ENCODE measurements at places on chromosomes 1 and 21.

DNA sequence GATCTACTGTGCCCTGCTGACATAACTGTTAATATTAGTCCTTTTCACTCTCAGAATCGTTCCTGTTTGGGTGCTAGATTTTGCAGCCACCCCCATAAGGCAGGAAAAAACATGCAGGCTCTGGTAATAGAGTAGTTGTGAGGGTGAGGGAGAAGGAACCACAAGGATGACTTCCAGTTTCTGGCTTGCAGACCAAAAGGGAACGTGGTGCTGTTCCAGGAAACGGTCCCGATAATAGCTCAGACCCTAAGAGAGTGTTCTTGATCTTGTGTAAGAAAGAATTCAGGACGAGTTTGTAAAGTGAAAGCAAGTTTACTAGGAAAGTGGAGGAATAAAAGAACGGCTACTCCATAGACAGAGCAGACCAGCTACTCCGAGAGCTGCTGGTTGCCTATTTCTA is 50.7 kb upstream of the RHOU start:
- no peak for DNase-seq

DNA sequence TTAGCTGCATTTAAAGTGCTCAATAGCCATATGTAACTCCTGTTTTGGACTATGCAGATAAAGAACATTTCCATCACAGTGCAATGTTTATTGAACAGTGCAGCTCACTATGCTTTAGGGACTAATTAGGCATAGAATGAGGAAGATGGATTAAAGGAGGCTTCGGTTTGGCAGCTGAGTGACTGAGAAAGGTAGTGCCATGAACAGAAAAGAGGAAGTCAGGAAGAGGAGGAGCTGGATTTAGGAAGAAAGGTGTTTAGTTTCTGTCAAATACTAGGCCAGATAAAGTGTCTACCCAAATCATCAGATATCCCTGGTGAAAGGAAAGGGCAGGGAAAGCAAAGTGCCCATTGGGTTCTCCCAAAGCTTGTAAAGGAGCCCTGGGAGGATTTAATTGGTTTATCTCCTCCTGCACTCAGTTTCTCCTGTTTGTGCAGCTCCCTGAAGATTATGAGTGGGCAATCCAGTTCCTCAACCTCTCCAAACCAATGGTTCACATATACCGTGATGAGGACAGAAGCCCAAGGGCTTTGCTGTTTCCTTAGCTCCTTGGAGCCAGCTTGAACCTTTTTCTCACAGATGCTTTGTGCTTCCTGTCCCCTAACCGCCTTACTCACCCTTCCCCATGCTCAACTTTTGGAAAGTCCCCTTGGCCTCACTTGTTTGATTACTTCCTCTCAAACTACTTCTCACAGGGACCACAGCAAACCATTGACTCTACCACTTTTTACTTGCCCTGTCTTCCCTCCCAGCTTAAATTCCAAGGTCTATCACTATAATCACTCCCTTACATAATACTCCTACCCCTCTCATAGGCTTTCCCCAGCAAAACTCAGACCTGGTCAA is 3.5 kb upstream of the RAP1A start:
- no peak for DNase-seq

DNA sequence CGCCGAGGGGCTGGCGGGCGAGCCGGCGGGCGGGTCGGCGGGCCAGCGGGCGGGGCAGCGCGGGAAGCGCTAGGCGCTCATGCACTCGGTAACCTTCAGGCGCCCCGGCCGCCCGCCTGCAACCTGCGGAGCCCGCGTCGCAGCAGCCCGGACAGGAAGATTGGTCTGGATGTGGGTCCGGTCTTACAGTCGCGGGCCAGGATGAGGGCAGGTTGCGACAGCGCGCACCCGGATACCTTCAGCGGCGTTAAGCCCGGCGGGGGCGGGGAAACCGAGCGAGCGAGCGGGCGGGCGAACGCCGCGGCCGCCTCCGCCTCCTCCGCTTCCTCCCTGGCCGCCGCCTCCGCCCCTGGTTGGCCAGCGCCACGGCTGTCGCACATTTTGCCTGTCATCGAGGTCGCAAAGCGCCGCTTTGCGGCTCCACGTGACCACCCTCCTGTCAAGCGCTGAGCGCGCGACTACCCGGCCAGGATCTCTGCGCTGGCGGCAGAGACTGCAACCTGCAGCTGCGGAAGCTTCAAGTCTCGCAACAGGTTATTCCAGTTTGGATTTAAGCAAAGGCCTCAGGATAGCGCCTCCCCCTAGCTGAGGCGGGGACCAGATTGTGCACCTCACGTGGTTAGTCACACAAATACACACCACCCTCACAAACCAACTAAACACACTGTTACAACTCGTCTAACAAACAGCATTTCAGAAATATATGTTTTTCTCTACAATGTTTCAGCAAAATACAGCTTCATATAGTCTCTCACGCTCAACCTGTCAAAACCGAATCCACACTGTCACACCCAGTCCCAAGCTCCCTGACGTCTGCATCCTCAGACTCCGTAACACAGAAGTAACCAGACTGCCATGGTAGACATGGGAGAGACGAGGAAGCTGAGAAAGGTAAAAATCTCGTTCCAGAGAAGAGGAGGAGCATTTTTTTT is at the start of gene FAF1:
FAF1 (minus strand) TSS at position 355 of the 932 bp plus-strand sequence. CDS start 456 bp downstream, outside the sequence.
- peak; percentile 83 for DNase-seq

GRCh38 chr1:221392453-221392852 is 349.4 kb downstream of the DUSP10 start:
- peak; percentile 84 for DNase-seq

DNA sequence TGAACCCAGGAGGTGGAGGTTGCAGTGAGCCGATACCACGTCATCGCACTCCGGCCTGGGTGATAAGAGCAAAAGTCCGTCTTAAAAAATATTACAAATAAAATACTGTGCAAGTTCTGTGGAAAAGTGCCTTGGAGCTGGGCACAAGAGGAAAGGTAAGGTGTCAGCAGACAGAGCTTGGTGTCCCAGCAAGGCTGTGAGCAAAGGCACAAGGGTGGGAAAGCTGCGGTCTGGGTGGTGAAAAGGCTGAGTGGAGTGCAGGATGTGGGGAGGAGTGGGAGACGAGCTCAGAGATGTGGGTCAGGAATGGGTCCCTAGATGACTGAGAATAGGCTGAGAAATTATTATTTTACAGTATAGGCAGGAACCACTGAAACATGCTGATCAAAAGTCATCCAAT is 150.6 kb downstream of the RHOU start:
- no peak for DNase-seq

DNA sequence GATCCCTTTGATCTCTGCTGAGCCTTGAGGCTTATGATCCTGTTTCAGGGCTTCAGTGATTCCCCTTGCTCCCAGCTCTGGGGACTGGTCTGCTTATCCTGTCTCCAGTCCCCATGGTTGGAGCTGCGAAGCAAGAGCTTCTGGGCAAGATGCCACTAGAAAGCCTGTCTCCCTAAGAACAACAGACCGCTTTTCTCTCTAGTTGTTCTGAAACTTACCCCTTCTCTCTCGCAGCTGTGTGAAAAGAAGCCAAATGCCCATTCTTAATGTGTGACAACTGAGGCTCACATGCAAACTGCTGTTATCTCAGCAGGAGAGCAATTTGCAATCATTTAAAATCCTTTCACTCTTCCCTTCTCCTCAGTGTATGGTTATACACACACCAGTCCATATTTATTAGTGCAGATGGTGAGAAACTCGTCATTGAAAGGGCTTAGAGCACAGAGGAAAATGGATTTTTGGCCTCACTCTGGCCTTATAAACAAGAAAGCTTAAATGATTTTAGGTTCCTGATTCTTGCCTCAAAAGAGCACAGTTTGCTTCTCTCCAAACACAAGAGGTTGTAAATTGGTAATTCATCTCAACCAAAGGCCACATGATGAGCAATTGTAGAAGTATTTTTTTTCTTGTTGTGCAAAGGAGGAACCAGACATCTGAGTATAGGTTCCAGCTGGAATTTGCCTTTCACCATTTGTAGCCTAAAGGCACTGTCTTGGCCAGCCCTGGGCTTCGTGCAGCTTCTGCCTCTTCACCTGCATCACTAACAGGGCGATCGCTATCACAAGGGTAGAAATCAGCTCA is 179.2 kb upstream of the LMO4 start:
- DNase-seq = no peak

GRCh38 chr1:216826646-216827045 is 103.4 kb upstream of the ESRRG start:
- DNase-seq = no peak

- no peak for DNase-seq
Measured at GRCh38 chr1:226565476-226565875, 16.9 kb downstream of the STUM start.

GRCh38 chr1:33898881-33899280 is 35.0 kb downstream of the HMGB4 start:
- no peak for DNase-seq

GRCh38 chr1:115761601-115762302 is 6.8 kb downstream of the CASQ2 start:
- no peak for DNase-seq

DNA sequence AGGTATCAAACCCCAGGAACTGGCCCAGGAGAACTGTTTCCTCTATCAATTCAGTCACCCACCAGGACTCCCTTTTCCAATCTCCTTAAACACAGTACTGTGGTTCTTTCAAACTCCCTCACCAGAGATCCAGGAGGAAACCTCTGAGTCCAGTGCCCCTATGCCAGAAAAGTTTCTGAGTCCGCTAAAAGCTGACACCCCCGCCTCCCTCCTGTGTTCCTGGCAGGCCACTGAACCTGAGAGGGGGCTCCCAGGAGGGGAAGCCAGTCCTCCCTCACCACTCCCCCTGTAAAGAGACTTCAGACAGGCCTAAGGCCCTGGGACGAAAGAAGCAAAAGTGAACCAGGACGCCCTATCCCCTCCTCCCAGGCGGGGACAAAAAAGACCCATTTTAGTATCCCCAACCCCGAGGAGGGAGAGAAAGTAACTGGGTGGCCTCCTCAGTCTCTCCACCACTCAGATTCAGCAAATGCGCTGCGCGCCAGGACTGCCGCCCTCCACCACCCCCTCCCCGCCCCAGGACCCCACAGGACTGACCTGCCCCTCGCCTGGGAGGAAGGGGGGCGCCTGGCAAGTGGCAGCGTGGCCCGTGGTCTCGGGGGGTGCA is 624 bp downstream of the SLC41A1 start:
- peak; percentile 70 for DNase-seq

- DNase-seq = no peak
Measured at GRCh38 chr1:238642231-238642630, 744.1 kb upstream of the CHRM3 start.

GRCh38 chr1:5959667-5960230 is 32.5 kb downstream of the NPHP4 start:
- DNase-seq = no peak

DNA sequence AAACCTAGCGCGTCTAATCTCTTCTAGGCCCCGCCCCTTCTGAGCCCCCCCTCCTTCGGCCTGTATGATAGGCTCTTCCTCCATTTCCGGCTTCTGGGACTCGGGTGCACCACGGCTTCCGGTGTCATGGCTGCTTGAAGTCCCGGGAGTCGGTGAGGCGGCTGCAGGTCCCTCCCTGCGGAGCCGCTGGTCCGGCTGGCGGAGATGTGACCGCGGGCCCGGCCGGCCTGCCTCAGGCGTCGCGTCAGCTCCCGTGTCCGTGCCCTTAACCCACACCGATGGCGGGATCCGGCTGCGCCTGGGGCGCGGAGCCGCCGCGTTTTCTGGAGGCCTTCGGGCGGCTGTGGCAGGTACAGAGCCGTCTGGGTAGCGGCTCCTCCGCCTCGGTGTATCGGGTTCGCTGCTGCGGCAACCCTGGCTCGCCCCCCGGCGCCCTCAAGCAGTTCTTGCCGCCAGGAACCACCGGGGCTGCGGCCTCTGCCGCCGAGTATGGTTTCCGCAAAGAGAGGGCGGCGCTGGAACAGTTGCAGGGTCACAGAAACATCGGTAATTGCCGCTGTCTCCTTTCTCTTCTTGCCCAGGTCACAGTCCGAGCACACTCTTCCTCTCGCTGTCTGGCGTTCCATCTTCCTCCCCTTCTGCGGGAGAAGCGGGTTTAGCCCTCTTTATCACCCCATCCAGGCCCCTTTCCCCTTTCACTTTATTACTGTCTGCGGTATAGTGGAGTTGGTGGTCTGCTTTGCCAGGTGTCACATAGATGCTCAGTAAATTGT is at the start of gene UHMK1:
UHMK1 (plus strand) TSS at position 96 of the 773 bp plus-strand sequence; CDS start at position 279, 183 bp downstream.
- peak; percentile 97 for DNase-seq
